ENCODE measurements at places on chromosomes 16 and 17.

DNA sequence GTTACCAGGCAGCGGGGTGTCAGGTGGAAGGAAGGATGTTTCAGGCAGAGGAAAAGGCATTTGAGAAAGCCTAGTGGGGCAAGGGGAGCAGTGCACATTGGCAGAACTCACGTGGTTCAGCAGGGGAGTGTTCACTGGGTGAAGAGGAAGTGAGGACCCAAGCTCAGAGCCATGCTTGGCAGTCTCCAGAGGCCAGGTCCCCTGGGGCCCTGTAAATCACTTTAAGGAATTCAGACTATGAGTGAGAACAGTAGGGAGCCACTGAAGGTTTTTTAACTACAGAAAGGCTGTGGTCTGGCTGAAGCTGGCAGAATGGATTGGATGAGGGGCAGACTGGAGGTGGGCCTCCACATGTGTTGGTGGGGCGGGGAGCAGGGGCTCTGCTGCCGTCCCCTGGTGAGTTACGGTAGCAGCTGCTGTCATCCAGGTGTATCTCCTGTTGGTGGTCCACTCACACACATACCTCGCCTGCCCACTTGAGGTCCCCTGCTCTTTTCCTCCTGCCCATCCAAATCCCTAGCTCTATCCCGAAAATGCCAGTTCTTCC lies 5.1 kb downstream of the CLEC16A start:
- no peak for DNase-seq

GRCh38 chr16:30927789-30928378 lies 4.5 kb downstream of the FBXL19 start:
- peak; percentile 81 for DNase-seq

GRCh38 chr16:84557504-84557903 lies 53.0 kb upstream of the MEAK7 start:
- DNase-seq = no peak

- no peak for DNase-seq
Observed at GRCh38 chr16:3501783-3502400, 1.1 kb downstream of the CLUAP1 start.

DNA sequence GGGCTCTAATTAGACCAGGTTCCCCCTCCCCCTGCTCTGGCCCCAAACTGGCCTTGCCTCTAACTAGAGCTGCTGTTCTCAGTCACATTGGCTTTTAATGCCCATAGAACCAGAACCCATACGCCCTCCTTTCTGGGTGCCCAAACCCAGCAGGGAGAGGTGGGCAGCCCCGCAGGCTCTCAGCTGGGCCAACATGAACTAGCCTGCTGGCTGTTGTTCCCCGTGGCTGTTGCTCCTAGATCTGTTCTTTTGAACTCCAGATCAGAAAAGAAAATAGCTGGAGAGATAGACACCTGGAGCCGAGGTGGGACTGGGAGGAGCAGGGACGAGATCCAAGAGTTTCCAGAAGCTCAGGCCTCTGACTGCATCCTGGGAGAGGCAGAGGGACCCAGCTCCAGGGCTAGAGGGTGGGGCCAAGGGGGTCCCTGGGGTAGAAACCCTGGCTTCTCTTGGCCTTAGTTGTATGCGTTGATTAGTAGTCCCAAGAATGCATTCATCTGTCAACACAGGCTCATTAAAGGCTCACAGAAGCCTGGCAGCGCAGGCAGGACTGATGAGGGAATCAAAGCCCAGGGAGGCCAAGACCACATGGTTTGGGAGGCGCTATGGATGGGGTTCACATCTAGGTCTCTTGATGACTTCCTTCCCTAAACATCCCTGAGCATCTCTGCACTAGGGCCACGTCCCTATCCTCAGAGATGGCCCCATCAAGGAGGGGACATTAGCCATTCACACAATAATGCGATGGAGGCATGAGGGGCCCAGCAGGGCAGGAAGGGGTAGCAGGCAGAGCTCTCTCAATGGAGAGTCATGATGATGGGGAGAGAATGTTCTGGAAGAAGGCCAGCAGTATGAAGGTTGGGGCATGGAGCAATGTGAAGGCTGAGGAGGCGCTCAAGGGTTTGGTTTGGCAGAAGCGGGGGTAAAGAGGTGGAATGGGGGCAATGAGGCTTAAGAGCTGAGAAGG lies 1.3 kb upstream of the CPSF4L start:
- DNase-seq = no peak

DNA sequence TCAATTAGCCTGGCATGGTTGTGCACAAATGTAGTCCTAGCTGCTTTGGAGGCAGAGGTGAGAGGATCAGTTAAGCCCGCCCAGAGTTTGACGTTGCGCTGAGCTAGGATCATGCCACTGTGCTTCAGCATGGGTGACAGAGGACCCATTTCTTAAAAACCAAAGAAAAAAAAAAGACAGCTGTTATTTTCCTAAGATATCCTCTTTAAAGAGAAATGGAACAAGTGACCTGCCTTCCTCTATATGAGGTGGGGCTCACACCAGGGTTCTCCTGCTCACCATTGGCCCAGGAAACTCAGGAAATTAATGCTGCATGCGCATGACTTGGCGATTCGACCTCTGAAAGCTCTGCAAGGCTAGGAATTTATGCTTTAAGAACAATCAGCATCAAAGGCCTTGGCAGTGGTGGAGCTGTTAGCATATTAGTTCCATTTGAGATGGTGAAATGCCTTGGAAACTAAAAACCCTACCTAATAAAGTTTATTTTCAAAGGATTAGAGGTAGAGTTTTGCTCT lies 108.3 kb downstream of the RBFOX1 start:
- no peak for DNase-seq

- no peak for DNase-seq
Observed at GRCh38 chr16:64122177-64122576, 999.7 kb downstream of the CDH11 start.

- peak; percentile 61 for DNase-seq
Observed at GRCh38 chr17:57109393-57110151, 24.5 kb downstream of the AKAP1 start.

DNA sequence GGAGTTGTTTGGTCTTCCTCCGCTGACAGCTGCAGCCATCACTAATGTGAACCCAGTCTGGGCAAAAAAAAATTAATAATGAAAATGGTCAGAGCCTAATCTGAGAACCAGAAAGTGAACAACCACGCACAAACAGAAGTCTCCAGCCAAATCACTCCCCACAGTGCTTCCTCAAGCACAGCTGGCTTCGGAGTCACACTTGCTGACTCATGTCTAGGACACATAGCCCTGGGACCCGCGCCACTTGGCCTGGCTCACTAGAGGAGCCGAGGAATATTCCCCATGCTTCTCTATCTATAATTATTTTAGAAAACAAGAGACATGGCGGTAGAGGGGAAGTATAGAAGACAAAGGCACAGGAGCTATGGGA lies 109.1 kb downstream of the ZFHX3 start:
- DNase-seq = no peak

DNA sequence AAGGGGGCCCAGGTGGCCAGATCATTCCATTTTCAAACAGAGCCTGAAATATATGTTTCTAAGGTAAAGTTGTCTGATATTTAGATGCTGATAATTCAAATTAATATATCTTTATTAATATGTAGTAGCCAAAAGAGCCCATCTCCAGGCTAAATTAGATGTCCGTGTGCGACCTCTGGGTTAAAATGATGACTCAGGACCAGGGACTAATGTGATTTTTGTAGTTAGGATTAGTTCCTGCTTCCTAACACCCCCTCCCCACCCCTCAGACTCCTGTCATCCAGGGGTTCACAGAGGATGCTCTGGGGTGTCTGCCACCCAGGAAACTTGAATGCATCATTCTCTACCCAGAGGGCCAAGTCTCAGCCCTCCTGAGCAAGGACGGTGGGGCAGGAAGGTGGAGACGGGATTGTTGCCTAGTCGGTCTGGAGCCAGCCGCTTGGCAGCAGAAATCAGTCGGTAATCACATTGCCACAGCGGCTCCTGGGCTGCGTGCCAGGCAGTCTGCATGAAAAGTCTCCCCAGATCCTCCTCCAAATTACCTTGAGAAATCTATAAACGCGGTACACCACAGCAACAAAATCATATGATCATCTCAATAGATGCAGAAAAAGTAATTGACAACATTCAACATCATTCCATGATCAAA lies 29.8 kb downstream of the CNGB1 start:
- peak; percentile 19 for DNase-seq

GRCh38 chr17:63444457-63444856 lies 1.6 kb downstream of the CYB561 start:
- no peak for DNase-seq

- no peak for DNase-seq
Observed at GRCh38 chr16:70711211-70712031, 25.6 kb upstream of the MTSS2 start.

DNA sequence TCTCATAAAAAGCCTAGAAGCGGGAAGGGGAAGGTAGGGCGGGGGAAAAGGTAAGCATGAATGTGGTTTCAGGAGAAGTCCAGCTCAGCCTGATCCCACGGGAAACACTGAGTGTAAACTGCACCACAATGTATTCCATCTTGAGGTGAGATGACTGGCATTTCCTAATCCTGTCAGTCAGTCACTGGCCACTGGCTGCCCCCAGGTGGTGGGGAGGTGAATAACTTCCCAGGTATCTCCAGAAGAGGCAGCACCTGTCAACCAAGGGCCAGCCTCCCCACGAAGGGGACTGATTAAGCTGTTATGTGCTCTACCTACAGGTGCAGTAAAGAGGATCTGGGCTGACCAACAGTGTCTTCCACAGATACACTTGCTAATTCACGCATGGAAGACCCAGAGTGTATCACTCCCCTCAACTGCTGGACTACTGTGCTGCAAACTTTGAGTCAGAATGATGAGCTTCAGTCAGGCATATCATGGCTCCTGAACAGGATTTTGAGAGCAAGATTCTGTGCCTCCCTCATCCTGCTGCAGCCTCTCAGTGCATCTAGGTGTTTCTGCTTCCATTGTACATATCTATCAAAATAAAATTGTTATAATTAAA lies 108.5 kb upstream of the CCL2 start:
- peak; percentile 71 for DNase-seq

DNA sequence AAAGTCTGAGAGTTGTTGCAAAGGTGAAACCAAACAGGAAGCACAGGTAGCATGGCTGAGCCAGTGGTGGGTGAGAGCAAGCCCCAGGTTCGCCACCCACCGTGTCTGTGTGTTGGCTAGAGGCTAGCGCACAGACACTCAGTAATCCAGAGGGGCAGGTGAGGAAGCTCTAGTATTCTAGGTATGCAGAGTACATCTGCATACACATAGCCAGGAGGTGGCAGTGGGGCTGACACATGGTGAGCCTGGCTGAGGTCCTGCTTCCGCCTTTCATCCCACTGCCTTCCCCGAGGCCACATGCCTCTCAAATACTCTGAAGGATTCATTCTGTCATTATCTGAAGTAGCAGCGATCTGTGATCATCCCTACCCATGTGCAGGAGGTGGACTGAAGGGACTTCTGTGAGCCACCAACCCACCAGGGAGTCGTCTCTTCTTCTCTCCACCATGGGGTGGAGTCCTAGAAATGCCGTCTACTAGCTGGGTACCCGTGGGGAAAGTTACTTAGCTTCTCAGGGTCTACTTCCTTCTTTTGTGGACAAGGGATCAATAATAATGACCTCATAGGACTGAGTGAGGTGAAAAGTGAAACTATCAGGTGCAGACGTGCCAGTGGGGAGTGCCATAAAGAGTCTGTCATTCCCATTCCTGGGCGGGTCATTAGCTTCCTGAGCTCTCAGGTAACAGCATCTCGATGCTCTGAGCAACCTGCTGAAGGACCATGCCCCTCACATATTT lies 36.0 kb upstream of the ICAM2 start:
- DNase-seq = no peak

GRCh38 chr17:70912716-70913485 lies 743.6 kb downstream of the KCNJ2 start:
- no peak for DNase-seq

DNA sequence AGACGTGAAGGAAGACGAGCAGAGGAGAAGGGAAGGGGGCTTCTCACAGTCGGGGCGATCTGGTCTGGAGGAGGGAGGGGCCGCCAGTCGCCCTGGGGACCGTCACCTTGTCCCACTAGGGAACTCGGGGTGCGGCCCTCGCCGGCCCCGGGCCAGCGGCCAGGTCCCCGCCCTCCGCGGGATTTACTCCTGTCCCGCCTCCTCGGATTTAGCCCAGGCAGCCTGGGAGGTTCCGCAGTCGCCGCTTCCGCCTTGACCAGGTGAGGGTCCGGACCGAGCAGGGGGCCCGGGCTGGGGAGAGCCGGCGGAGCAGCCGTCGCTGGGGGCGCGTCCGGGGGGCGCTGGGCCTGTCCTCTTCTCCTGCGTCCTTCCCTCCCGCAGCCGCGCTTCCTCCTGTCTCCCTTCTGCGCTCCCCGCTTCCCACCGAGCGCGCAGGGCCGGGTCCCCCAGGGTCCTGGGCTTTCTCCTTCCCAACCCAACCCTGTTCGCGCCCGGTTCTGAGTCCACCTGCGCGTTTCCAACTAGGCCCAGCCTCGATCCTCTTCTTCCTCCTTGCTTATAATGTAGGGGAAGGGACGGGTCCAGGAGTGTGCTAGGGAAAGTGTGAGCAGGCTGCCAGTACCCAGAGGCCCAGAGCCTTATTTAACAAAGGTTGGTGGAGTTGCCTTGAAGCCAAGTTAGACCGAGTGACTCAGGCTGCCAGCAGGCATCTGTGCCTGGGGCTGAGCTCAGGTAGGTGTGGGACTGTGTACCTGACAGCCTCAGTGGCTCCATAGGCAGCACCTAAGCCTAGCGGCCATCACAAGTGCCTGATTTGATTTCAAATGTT lies at the start of gene TNK1:
Gene TNK1, plus strand, starts transcription at position 235 of the 829 bp plus-strand sequence. CDS start 1,838 bp downstream, outside the sequence.
- no peak for DNase-seq

- no peak for DNase-seq
Observed at GRCh38 chr17:16287563-16288027, 65.7 kb downstream of the CENPV start.

DNA sequence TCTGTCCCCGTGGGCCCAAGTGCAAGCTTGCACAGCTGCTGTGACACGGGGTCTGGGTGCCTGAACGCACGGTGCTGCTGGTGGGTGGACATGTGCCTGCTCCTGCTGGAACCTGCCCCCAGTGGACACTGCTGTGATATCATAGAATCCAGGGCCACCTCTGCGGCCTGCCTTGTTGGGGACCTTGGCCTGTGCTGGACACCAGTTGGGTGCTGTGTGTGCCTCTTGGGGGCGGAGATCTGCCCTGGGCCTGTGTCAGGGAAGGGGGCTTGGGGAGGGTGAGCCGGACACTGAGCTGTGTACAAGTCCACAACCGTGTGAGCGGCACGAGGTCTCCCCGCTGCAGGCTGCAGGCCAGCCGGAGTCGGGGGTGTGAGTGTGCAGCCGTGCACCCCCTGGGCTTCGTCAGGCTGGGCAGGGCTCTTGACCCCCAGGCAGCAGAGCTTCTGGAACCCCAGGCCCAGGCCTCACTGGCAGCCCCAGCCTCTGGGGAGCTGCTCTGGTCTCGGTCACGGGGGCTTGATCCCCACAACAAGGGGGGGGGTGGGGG lies 33.3 kb downstream of the GSE1 start:
- DNase-seq = no peak
